CD4-positive, alpha-beta T cell treated with Interleukin-12 subunit alpha and Interleukin-12 subunit beta, for 1 hour (primary cell): ENCODE measurements at places on chromosomes 6 and 20.

DNA sequence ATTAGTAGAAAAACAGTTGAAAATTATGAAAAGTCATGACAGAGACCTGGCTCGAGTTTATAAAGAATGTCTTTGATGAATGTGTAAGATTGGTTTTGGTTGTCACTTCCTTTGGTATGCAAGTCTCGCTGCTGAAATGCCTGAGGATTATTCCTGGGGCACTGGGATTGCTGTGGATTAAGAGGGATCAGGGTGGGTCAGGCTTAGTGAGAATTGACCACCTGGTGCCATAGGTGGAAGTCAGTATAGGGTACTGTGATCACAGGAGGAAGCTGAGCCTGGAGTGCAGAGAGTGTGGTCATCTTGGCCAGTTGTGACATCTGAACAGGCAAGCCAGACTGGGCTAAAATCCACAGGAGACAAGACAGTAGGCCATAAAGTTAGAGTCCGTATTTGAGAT is 34.9 kb downstream of the CEP43 start:
- DNase-seq: no peak

DNA sequence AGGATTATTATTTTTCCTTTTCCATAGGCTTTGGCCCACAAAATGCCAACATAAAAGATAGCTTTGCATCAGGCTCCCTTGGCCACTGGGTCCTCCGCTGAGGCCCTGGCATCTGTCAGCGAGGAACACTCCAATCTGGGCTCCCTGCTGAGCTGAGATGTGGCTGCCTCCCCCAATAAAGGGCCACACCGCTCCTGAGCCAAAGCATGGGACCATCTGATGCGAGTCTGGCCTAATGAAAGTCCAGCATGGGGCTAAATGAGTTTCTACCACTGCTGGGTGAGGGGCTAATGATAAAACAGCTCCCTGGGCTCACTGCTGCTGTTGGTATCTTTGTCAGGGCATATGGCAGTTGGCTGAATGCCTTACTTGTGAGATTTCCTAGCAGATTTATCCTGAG is 817.5 kb upstream of the SLC35B3 start:
- DNase-seq: no peak

DNA sequence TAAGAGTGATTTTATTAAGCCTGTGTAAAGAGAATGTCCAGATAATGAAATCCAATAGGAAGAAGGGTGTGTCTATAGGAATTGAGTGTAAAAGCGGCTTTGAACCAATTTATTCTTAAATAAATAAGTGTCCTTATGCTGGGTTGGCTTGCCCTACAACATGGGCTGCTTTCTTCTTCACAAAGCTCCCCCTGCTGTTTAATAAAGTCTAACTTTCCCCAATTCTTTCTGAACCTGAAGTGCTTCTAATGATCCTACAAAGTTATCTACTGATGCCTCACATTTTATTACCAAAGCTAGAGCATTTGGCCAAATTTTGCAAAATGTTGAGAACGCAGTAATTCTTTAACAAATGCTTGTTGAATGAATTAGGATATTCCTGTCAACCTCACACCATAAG is 36.3 kb upstream of the SIRT5 start:
- peak; percentile 48 for DNase-seq

GRCh38 chr6:44898296-44898930 is 429.7 kb upstream of the RUNX2 start:
- DNase-seq: no peak

DNA sequence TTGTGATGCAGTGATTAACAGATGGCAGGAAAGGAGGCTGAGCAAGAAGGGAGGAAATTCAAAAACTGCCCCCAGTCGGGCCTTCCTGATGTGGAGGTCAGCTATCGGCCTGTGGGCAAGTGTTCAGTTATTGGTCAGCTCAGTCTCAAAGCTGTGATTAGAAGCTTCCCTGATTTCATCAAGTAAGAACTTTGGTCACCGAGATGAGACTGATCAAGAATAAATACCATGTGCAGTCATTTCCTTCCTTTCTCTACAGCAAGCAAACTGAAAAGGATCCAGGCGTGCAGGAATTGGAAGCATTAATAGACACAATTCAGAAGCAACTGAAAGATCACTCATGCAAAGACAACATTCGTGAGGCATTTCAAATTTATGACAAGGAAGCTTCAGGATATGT is 69.7 kb downstream of the EFHC1 start:
- no peak for DNase-seq

DNA sequence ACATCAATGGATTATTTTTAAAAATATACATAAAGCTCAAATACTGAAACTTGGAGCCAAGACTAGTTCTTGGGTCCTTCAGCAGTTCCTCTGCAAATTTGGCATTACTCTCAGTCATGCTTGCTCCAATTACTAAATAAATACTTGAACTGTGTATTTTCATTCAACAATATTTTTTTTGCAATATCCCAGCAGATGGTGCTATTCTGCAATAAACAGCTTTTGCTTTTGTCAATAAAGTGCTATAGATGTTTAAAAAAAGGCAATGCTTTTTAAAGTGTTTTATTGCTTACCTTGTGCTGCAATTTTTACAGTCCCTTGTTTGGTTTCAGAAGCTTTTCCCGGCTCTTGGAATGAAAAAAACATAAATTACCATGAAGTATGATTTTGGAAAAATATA is 243.4 kb downstream of the TRDN start:
- no peak for DNase-seq

GRCh38 chr20:48953653-48954052 is 32.1 kb downstream of the ARFGEF2 start:
- DNase-seq: no peak

GRCh38 chr20:40506537-40506939 is 182.5 kb downstream of the MAFB start:
- peak; percentile 45 for DNase-seq

- DNase-seq: no peak
These were observed 9.3 kb upstream of the BCAS1 start for GRCh38 chr20:54079652-54080051.

DNA sequence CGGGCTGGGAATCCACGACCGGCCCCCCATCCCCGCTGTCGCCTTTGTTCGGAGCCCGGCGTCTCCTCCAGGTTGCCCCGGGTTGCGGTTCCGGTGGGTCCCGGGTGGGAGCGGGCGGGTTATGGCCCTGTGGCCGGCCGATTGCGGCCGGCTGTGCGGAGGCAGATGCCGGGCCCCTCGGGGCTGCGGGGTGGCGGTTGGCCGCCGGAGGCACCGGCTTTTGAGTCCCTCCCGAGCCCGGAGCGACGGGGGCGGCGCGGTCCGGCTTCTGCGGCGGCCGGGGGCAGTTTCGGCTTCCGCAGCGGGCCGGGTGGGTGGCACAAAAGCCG is 431 bp downstream of the LOC128125822 start:
- no peak for DNase-seq

DNA sequence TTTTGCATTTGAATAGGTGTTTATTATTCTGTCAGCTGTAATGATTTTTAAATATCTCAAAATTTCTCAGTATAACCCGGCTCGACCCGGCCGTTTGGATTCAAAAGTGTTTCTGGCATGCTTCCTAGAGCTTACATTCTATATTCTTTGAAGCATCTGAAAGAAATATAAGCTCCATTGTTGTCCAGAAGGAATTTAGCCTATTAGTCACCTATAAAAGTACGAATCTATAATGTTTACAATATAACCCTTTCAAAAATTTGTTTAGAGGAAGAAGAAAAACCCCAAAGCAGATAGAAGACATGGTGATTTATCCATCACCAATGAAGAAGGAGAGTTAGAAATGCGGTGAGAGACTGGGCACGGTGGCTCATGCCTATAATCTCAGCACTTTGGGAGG is 22.3 kb upstream of the HECA start:
- DNase-seq: no peak

DNA sequence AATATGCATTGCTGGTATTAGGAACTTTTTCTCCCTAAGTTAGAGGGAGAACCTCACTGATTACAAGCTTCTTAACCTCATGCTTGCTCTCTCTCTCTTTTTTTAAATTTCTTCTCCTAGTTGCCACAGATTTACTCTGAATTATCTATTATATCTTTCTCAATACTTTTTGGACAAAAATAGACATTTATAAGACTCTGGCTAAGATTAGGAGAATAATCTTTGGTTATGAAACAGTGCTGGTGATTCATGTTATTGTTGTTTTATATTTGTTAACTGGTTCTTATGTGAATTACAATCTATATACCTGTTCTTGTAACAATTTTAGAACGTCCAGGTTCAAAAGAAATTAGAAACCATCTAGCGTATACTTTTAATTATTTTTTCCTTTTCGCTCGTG is 187.8 kb downstream of the OGFRL1 start:
- no peak for DNase-seq

GRCh38 chr6:63246581-63246980 is 35.3 kb downstream of the FKBP1C start:
- DNase-seq: no peak

- DNase-seq: no peak
These were observed 13.5 kb downstream of the STK35 start for GRCh38 chr20:2114990-2115681.

DNA sequence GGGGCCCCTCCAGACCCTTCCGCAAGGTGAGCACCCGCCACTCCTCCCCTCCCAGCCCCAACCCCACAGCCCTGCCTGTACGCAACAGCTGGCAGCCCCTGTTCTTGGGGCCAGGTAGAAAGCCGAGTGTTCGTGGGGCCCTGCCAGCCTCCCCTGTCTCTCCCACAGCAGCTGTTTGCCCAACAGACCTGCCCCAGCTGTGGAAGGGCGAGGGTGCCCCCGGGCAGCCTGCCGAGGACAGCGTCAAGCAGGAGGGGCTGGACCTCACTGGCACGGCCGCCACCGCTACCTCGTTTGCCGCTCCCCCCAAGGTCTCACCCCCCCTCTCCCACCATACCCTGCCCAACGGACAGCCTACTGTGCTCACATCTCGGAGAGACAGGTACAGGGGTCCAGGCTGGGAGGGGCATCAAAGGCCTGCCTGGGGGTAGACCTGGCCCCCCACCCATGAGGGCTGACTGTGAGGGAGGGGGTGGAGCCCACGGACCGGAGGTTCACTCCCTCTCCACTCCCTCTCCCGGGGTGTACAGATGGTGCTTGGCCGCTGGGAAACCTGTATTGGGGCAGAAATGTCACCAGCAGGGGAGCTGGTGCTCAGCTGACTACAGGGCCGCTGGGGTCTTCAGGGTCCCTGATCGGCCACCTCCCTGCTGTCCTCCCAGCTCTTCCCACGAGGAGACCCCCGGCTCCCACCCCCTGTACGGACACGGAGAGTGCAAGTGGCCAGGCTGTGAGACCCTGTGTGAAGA is 41.1 kb downstream of the FOXP4 start:
- DNase-seq: no peak

GRCh38 chr20:51221791-51222408 is 199.0 kb upstream of the KCNG1 start:
- no peak for DNase-seq

GRCh38 chr6:165272585-165272984 is 36.8 kb downstream of the C6orf118 start:
- no peak for DNase-seq

- no peak for DNase-seq
These were observed 310.3 kb downstream of the EYA4 start for GRCh38 chr6:133551436-133551835.

DNA sequence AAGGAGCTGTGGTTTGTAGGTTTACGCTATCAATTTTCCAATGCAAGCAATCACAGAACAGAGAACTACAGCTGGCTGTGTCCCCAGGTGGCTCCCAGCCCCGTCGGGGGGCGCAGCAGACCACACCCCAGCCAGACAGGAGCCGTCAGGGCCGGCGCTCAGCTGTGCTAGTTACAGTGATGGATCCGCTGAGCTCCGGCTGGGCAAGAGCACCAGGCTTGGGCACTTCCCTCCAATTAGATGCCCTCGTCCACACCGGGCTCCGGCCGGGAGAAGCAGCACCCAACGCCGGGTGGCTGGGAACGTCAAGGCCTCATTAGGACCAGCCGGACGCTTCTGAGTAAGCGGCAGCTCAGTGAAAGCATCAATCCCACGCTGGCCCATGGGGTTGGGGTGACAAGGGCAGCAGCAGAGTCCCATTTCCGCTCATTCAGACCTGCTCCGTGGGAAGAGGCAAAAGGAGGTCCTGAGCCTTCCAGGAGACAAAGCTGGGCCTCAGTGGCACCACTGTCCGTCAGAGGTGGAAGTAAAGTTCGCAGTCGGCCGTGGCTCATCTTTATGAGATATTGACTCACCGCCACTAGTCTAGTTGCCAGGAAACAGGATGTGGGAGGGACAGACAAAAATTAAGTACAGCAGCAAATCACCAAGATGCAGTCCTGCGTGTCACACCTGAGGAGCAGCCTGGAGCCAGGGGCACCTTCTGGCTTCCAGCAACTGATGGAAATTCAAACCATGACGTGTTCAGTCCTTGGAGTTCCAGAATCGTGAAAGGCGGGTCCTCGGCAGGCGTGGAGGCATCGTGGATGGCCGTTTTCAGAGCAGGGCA is 164.1 kb downstream of the TAF4 start:
- no peak for DNase-seq

DNA sequence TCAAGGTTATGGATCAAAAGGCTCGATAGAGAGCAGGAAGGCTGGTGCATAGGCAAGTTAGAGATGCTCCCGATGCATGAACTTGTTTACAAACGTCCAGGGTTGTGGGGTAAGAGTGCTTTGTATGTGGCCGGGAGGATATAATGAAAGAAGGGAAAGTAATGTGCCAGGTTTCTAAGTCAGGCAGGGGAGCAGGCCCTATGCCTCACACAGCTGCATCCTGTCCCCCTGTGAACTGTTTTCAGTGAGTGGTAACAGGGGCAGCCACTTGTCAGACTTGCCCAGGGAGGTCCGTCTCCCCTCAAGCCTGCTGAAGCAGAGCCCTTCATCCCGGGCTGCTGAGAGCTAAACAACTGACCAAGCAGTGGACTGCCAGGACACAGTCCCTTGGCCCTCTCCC is 19.4 kb downstream of the KCNK5 start:
- DNase-seq: no peak

GRCh38 chr6:164114651-164115050 is 700.1 kb downstream of the QKI start:
- DNase-seq: no peak

DNA sequence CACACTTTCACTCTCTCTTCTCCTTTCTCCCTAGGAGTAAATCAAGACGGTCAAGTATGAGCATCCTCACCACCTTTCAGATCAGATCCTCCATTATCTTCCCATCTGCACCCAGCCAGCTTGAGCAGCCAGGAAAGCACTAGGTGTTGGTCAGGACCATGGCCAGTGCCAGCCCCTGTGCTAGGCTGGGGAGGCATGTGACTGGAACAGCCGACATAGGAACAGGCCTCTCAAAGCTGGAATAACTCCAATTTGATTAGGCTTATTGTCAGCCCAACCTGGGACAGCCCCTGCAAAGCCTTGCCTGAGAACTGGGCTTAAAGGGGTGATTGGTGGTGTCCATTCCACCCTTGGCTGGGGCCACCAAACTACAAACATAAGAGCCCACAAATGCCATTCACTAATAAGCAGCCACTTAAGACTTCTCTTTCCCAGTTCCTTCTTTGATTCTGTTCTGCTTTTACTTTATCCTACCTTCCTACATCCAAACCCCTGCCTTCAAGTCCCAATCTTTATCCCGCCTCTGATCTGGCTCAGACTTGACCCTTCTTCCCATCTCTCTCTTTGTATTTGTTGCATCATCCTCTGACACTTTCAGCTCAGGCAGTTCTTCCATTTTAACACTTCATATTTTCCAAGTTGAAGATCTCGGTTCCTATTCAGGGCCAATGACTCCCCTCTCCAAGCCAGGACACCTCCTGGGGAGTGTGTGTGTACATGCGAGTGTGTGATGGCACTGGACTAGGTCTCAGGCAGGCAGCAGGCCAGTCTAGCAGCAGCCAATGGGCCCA is 4.5 kb upstream of the TREM2 start:
- no peak for DNase-seq

GRCh38 chr20:48697845-48698491 is 129.8 kb downstream of the PREX1 start:
- DNase-seq: no peak

GRCh38 chr6:165010556-165011535 is 298.6 kb downstream of the C6orf118 start:
- no peak for DNase-seq
